ENCODE measurements at places on chromosomes 12 and 14.

GRCh38 chr14:69439521-69440270 lies 41.2 kb downstream of the SLC39A9 start:
- no peak for DNase-seq

DNA sequence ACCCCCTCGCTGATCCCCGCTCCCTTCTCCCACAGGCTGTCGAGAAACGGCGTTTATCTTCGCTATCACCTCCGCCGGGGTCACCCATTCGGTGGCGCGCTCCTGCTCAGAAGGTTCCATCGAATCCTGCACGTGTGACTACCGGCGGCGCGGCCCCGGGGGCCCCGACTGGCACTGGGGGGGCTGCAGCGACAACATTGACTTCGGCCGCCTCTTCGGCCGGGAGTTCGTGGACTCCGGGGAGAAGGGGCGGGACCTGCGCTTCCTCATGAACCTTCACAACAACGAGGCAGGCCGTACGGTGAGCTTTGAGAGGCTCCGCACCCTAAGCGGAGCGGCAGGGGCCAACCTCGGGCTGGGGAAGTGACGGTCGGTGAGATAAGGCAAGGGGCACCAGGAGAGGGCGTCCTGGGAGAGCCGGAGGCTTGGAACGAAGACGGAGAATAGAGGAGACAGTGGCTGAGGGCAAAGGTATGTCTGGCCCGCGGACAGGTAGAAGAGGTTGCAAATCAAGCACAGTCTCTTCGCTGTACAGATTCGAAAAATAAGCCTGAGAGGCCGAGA lies 2.3 kb downstream of the WNT1 start:
- no peak for DNase-seq

DNA sequence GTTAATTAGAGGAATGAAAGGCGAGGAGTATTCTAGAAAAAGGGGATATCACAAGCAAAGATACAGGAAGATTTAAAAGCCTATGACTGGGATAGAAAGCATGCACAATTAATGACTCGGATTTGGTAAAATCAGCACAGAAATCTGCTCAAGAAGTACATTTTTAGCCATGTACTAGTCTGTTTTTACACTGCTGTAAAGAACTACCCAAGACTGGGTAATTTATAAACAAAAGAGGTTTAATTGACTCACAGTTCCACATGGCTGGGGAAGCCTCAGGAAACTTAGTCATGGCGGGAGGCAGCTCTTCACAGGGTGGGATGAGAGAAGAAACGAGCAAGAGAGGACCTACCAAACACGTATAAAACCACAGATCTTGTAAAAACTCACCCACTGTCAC lies 716.3 kb upstream of the MDGA2 start:
- DNase-seq: no peak

- DNase-seq: peak; percentile 41
Observed at GRCh38 chr12:55970775-55971174, 3.1 kb upstream of the RAB5B start.

- no peak for DNase-seq
Observed at GRCh38 chr14:76252471-76252870, 100.7 kb downstream of the GPATCH2L start.

GRCh38 chr14:20830831-20831230 lies 28.2 kb upstream of the RNASE1 start:
- no peak for DNase-seq

- no peak for DNase-seq
Observed at GRCh38 chr14:101755591-101756324, 5.8 kb upstream of the PPP2R5C start.

DNA sequence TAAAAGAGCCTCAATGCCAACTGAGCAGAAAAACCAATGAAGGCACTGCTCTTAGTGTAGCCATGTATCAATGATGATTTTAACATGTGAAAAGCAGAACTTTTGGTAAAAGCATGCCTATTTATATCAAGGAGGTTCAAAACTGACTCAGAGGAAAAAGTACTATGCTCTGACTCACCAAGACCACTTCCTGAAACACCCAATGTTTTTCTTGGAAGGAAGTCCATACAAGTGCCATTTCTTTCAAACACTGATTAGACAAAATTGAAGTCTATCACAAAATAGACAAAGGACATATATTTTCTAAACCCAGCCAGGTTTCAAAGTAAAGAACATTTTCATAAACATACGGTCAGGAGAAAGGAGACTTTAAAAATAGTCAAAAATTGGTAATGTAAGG lies 88.6 kb downstream of the EPS8 start:
- peak; percentile 94 for DNase-seq

GRCh38 chr14:97948841-97949240 lies 1151.7 kb downstream of the VRK1 start:
- no peak for DNase-seq

GRCh38 chr12:85825746-85826145 lies 10.5 kb downstream of the RASSF9 start:
- no peak for DNase-seq

DNA sequence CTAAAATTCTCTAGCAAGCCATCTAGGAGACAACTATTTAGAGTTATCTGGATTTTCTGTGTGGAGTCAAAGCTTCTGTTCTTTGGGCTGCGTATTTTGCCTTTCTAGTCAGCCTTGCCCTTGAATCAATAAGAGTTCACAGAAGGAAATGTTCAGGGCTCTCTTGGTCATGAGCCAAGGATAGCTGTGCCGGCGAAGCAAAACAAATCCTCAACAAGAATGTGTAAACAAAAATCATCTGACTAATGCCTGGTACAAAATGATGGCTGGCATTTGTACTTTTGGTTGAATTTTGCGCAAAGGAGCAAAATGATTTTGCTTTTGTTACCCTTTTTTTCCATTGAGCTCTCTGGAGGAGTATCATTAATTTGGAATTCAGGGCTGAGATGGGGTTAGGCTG lies 171.1 kb downstream of the DACT1 start:
- no peak for DNase-seq

DNA sequence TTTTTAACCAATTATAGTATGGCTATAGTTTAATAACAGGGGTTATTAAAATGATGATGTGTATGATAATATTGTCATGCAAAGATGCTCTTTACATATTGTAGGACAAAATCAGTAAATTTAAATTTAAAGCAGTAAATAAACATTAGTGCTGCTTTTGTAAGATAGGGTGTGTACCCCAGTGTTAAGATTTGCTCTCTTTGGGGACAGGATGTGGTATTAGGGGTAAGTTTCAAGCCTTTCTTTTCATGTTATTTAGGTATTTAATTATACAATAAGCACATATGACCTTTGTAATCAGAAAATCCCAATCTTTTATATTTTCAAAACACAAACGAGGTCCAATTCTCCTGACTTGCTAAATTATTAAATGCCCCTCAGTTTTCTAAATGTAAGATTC lies 39.7 kb upstream of the RPH3A start:
- DNase-seq: no peak

DNA sequence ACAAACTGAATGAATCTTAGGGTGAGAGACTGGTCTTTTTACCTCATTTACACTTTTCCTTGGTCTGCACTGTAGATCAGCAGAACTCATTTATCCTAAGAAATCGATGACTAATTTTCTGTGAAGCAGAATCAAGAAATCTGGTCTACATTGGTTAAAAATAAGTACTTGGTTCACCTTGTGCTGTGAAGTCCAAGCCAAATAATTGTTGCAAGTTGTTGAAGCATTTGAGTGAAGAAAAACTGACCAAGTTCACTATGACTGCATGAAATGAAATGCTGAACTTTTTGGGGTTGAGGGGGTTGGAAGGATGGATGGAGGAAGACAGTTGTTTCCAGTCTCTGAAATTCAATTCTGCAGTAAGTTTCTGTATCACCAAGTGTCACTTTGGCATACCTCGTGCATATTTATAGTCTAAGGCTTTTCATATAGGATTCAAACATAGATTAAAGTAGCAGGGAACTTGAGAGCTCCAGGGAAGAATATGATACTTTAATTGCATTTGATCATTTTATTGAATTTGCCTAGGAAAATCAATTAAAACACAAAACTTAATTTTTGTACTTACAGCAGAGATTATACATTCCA lies 75.0 kb downstream of the FAR2 start:
- no peak for DNase-seq

DNA sequence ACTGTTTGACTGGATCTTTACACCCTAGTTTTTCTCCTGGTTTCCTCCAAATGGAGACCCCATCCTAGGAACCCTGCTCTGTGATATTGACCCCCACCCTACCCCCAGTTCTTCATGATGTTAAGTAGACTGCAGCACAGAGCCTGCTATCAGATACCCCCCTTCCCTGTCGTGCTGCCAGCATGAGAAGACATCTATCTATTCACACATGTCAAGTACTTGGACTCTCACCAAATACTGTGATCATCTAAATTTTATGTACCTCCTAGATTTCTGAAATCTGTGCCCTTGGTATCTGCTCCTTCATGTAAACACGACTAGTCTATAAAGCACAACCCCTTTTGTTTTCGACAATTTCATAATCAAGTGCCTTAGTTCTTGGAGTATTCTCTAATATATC lies 38.9 kb downstream of the FERMT2 start:
- DNase-seq: no peak

GRCh38 chr14:38211255-38211735 lies 3.6 kb downstream of the SSTR1 start:
- no peak for DNase-seq

DNA sequence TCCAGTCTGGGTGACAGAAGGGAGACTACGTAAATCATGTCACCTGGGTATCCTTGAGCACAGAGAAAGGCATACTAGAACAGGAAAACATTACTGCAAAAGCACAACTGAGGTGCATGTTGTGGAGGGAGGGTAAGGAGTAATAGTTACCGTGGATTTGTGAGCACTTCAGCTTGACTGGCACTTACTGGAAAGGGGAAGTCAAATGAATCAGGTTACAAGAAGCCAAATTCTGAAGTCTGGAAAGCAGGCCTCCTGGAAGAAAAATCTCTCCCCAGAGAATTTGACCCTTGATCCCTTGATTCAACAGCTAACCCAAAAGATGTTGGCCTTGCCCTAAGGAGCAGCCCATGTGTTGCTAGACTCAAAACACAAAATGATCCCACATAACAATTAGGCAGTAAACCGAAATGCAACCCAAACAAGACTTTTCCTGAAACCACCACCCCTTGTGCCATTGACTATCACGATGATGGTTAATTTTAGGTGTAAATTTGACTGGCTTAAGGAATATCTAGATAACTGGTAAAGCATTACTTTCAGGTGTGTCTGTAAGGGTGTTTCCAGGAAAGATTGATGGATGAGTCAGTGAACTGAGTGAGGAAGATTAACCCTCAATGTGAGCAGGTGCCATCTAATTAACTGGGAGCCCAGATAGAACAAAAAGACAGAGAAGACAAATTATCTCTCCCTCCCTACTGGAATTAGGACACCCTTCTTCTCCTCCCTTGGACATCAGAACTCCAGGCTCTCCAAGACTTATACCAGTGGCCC lies 108.8 kb downstream of the SLC25A21 start:
- DNase-seq: no peak

GRCh38 chr12:57063991-57064685 lies 14.2 kb upstream of the MYO1A start:
- no peak for DNase-seq

- no peak for DNase-seq
Observed at GRCh38 chr14:84643446-84643845, 886.5 kb upstream of the FLRT2 start.

DNA sequence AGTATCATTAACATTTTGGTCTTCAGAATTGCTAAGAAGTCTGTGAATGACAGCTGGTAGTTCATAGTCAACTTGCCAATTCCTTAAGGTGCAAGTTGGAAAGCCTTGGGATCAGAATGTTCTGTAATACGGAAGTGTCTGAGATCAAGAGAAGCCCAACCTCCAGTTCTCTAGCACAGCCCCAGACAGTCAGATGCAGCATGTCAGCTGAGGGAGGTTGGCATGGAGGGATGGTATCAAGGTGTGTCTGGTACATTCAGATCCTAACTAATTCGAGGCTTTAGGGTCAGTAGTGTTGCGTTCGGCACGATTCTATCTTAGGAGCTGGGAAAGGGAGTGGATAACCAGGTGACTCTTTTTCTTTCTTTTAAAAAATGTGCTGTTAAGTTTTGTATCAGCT lies 38.3 kb downstream of the FNTB start:
- DNase-seq: no peak

DNA sequence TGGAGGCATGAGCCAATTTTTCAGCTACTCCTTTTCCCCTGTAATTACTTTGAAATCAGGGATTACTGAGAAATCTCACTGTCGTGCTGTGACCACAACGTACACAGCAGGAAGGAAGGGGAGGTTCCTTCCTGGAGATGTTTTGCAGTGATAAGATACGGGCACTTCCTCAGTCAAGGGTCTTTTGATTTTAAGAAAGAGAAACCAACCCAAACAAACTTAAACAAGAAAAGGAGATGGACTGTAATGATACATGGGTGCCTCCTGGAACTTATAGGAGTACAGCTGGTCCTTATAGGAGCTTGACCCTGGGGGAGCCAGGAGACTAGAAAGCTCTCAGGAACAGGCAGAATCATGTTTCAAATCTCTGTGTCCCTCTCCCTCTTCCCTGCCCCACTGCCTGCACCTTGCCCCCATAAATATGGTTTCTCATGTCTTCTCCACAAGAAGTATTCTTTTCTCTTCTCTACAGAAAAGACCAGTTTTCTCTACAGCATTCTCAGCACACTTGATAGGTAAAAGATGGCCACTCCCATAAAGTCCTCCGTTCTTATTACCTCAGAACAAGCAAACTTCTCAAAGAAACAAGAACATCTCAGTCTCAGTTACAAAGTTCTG lies 281.1 kb upstream of the AMIGO2 start:
- DNase-seq: no peak

GRCh38 chr14:51738754-51739153 lies 87.0 kb downstream of the FRMD6 start:
- no peak for DNase-seq

DNA sequence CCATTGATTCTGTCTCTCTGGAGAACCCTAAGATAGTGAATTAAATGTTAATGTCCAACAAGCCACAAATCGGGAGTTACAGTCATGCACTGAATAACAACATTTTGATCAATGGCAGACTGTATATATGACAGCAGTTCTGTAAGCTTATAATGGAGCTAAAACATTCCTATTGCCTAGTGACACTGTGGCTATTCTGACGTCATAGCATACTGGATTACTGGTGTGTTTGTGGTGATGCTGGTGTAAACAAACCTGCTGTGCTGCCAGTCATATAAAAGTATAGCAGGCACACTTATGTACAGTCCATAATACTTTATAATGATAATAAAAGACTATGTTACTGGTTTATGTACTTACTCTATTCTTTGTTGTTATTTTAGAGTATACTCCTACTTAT lies 56.7 kb upstream of the BICD1 start:
- DNase-seq: no peak

DNA sequence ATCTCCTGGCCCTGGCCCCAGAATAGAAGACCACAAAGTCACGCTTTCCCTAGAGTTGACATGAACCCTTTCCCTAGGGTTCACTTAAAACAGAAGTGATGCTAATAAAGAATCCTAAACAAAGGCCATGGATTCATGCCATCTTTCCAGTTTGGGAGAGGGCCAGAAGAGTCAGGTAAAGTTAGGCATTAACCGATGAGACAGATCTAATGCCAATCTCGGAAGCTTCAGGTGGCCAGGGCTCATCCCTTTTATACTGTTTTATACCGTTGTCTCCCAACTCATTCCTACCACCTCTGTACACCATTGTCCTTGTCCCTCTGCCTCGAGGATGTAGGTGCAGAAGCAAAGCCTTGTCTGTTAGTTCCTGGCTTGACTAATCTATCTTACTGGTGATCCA lies 22.8 kb upstream of the ACTR10 start:
- no peak for DNase-seq

Measured in fibroblast of the aortic adventitia (primary cell).